HL-60 (cell line): ENCODE measurements at places on chromosomes 6 and 20.

DNA sequence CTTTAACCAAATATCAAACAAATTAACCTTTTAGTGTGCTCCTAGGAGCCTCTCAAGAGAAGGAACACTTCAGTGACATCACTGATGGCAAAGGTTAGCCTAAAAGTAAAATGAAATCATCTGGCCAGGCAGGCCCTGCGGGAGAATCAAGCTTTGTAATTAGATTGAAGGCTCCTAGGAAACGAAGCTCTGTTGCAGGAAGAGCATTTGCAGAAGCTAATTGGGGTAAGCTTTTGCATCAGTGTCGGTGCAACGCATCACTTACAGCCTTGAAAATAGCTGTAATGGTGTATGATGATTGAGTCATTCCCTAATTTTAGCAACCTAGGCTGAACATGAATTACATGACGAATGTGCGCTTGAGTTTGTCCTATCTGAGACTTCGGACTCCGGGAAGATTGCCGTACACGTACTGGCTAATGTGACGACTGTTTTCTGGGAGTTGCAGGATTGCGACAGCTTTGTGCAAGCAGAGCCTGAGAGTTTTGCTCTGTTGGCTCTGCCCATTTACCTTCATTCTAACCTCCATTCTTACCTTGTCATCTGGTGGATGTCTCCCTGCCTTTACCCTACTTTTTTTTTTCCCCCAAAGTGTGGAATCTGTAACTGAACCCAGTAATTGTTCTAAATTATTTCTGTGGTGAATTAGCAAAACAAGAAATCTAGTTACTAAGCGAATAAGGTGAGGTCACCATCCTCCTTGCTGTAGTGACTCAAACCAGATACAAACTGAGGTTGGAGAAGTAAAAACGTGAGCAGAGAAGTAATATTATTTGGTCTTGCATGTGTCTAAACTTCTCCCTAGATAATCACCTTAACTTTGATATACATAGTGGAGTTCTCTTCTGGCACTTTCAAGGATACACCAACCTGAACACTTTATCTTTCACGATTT, 675.9 kb upstream of the CITED2 start:
- DNase-seq = no peak

- no peak for DNase-seq
Observed at GRCh38 chr6:27897580-27898206, 14.5 kb downstream of the OR2B2 start.

DNA sequence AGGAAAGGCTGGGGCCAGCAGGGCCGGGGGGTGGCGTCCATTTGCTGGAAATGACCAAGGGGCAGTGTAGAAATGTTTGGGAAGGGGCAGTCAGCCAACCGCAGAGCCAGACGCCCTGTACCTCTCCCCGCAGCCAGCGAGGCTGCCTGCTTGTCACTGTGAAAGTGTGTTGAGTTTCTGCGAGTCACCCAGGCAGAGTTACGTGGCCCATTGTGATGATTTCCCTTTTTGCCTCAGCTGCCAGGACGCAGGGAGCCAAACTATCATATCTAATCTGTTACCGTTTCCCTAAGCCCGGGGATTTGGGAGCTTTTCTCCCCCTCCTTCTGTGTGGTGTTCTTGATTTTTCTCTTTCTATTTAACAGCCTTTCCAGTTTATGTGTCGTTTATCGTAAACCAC, 67.9 kb upstream of the STX16 start:
- DNase-seq = no peak

GRCh38 chr6:107611094-107611810, 121.3 kb downstream of the SOBP start:
- no peak for DNase-seq

DNA sequence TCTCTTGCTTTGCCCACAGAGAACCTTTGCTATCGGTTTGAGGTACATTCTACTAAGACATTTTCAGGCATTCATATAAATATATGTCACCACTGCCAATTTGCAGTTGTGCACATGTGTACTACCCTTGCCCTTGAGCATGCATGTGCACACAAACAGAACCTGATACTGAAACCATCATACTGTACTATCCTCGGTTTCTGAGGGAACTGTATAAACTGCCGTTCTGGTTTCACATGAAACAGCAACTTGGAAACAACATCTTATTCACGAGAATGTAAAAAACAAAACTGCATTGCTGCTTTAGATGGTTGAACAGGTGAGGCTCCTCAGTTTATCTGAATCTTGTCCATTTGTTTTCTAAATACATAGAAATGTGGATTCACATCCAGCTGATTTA, 151.2 kb upstream of the TMEM170B start:
- DNase-seq = no peak

DNA sequence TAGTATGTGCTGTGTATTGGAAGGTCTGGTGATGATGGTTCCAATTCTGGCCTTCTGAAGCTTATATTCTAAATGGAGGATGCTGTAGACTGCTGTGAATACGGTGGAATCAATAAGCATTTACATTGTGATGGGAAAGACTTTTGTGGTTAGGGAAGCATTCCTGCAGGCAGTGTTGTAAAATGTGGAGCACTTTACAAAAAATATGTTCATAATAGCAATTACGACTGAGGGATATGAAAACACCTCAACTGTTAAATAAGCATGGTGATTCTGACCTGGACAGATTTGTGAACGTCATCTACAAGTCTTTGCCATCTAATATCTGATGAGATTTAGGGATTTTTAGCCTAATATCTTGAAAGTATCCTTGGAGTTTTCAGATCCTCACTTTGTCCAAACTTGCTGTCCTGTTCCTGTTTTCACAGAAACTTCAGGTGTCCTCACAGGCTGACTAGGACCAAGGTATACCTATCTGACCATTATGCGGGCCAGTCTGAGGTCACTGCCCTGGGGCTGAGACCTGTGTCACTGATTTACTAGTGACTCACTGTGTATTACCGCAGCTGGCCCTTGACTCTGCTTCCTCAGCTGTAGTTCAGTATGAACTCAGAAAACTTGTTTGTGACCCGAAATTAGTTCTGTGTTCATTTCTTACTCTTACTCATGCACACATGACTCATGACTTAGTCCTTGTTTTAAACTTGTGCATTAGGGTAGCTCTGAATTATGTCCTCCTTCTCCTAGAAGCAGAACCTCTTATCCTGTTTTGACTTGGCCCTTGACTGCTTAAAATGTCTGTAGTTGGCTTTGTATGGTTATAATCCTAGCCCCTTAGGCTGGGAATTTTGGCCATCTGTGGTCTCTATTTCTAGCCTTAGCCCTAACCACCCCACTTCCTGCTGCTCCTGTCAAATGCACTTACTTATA, 343.0 kb downstream of the CDKAL1 start:
- DNase-seq = no peak

DNA sequence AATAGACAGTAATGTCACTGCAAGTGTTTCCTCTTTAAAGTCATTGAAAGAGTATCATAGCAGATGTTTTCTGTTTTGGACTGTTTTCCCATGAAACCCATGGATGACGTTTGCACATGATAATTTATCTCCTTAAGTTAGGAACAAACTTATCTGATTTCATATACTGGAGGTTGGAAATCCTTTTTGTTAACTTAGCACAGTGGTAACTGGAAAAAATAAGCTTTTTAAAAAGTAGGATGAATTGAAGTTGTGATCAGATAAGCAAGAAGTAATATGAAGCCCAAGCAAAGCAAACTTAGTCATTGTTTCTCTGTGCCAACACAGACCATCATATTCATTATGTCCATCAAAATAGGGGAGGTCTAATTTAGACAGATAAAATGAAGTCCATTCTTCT, 61.6 kb downstream of the PLCB4 start:
- DNase-seq = no peak

GRCh38 chr20:61743606-61744005, 322.1 kb downstream of the TAF4 start:
- DNase-seq = no peak

- peak; percentile 37 for DNase-seq
Observed at GRCh38 chr6:35569011-35569461, 56.3 kb upstream of the TULP1 start.

DNA sequence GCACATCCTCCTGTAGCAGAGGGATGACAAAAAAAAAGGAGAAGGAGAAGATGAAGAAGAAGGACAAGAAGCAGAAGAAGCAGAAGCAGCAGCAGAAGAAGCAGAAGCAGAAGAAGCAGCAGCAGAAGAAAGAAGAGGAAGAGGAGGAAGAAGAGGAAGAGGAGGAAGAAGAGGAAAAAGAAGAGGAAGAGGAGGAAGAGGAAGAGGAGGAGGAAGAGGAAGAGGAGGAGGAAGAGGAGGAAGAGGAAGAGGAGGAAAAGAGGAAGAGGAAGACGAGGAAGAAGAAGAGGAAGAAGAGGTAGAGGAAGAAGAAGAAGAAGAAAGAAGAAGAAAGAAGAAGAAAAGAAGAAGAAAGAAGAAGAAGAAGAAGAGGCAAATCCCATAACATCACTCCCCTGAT, 35.0 kb upstream of the AHI1 start:
- DNase-seq = no peak

DNA sequence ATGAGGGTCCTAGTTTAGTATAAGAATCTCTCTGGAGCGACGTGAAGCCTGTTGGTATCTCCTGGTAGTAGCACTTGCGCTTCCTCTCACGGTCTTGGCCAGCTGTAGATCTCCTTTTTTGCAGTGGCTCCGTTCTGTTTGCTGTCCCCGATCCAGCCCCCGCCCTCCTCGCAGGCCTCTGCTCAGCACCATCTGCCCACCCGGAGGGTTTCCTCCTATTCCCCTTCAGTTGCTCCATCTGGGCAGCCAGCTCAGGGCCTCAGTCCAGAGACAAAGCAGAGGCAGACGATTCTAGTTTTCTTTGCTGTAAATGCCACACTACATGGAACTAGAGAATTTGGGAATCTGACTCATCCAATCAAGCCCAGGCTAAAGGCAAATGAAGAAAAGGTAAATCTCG, 126.6 kb downstream of the TIAM2 start:
- no peak for DNase-seq

DNA sequence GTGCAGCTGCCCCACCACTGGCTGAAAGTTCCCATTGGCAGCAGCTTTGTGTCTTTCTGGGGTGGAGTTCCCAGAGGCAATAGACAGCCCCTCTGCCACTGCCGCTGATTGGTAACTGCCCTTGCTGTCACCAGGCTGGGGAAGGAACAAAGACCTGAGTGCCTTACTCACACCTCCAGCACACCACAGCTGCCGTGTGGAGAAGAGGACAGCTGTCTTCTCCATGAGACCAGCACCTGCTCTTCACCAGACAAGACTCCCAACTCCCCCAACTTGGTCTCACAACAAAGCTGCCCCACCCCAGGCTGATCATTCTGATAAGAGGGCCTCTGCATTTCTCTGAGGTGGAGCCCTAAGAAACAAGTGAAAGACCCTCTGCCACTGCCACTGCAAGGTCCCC, 39.7 kb upstream of the PTCHD4 start:
- no peak for DNase-seq

GRCh38 chr20:24718696-24719095, 230.4 kb upstream of the CST7 start:
- no peak for DNase-seq

DNA sequence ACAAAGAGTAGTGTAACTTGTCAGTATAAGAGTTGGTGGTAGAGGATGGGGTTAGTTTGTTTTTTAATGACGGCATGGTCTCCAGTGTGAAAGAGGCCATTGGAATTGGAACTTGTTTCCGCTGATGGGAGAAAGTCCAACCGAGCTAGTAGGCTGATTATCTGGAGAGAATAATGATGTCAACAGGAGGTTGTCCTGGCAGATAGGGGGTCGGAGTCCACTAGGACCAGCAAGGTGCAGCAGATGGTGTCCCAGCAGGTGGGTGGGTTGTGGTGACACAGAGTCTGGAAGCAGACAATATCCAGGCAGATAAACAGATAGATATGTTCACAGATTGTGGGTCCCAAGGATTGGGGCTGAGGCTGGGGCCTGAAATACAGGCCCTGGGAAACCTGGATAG, 35.1 kb downstream of the PKIB start:
- no peak for DNase-seq
